ENCODE measurements at places on chromosomes 2 and 18.

- no peak for DNase-seq
These were observed 206.1 kb downstream of the RAB3GAP1 start for GRCh38 chr2:135258193-135258592.

- no peak for DNase-seq
These were observed 292.1 kb downstream of the PTGR3 start for GRCh38 chr18:74916773-74917393.

DNA sequence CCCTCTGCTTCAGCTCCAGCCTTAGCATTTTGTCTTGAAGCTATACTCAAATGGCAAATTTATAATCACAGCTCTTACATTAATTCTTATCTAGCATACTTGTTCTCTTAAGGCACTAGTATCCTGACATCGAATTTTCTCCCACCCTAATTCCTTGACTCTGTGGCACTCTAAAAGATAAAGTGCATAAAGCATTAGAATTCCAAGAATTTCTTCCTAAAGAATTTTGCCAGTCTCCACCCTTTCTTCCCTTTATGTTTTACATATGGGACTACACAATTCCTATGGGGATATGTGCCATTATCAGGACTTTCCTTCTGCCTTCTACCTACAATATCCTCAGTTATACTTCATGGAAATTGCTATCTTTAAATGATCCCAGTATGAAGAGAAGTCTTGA, 560.3 kb downstream of the ARHGAP15 start:
- DNase-seq: no peak

DNA sequence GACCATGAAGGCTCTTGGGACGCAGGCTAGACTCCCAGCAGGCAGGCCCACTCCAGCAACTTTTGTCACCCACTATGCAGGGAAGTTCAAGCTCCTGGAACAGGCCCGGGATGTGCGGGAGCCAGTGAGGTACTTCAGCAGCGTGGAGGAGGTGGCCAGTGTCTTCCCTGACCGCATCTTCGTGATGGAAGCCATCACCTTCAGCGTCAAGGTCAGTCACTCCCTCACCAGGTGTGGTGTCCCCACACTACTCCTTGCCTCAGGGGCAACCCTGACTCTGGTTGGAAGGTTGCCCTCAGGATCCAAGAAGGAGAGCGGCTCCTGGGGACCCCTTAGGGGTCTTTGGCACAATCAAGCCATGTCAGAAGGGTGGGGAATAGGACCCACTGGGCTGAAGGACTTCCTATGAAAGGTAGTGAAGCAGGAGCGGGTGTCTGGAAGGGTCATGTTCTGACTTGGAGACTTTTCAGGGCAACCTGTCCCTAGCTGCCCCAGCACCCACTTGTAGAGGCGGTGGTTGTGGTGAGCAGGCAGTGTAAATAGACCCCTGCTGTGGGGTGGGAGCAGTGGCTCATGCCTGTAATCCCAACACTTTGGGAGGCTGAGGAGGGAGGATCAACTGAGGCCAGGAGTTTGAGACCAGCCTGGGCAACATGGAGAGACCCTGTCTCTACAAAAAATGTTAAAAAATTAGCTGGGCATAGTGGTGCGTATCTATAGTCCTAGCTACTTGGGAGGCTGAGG, 10.2 kb downstream of the GAREM2 start:
- DNase-seq: no peak

DNA sequence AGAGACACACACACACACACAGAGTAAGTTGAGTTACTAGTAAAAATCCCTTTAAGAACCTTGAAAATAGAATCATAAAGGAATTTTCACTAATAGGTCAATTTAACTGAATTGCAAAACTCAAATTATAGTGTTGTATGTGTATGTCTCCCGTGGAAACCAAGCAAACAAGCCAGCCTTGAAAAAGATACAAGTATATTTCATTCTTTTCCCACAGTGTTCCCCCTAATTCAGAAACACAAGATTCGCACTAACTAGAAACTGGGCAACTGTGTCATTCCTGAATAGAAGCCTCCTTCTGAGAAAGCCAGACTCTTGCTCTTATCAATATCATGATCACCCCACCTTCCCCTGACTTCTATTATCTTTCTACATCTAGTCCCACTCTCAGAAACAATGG, 229.5 kb downstream of the PIEZO2 start:
- DNase-seq: no peak

- DNase-seq: no peak
These were observed 59.1 kb downstream of the MIB1 start for GRCh38 chr18:21799721-21800120.

DNA sequence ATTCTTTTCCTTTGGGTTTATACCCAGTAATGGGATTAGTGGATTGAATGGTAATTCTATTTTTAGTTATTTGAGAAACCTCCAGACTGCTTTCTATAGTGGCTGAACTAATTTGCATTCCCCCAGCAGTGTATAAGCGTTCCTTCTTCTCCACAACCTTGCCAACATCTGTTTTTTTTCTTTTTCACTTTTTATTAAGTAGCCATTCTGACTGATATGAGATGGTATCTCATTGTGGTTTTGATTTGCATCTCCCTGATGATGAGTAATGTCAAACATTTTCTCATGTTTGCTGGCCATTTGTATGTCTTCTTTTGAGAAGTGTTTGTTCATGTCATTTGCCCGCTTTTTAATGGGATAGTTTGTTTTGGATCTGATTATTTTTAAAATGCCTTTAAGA, 64.1 kb upstream of the MEIS1 start:
- no peak for DNase-seq

DNA sequence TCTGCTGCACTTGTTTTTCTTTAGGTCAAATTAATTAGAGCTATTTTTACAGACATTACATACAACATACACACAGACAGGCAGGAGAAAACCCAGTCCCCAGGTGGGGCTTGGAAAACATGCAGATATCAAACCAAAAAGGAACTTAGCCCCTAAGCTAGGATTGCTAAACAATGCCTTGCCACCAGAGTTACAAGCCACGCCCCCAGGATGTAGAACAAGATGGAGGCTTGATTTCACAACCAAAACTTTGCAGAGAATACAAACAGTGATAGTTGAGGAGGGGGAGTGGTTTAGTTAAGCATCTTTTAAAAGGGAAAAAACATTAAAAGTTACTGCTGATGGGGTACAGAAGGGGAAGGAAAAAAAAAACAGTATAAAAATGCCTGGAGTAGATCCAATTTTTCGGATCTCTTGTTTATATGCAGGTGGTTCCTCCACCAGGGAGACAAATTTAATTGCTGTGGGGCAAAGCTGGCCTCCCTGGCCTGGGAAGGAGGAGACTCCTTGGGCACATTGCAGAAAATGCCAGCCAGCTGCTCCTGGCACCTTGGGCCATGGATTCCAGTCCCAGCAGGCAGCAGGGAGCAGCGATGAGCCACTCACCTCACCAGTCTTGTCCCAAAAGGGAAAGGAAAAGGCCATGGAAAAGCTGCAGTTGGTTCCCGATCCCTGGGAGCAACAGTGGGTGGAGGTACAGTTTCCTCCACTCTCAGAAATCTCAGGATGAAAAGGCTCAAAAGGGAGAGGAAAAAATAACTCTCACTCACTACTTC, 348.4 kb upstream of the REG3G start:
- no peak for DNase-seq

GRCh38 chr2:201925056-201925455, 108.6 kb upstream of the FZD7 start:
- no peak for DNase-seq

DNA sequence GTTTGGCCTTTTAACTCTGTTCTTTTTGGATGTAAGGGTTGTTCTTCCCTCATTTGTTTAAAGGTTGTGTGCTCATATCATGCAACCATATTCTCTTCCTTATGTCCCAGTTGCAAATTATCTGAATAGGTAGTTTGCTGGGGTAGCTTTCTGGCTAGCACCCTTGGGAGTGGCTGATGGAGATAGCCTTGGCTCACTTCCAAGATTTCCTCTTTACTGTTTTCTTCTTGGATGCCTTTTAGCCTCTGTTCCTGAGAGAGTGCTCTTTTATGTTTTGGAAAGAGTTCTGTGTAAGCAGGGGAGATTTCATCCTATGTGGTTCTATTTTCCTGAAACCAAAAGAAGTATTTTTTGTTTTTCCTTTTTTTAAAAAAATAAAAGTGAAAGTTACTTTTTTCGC, 25.4 kb downstream of the USP14 start:
- no peak for DNase-seq

- DNase-seq: no peak
These were observed 567.3 kb upstream of the ZNF804A start for GRCh38 chr2:184030989-184031388.

DNA sequence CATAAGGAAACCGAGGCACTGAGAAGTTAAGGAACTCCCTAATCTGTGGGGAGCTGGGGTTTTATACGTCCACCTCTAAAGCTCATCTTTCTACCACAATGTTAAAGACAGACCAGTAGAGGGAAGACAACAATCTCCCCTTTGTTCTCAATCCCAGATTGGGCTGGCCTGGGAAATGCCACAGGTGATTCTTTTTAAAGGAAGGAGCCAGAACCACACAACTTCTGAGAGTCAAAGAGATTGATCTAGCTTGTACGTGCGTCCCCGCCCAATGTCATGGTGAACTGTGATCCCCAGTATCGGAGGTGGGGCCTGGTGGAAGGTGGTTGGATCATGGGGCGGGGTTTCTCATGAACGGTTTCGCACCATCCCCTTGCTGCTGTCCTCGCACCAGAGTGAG, 81.8 kb upstream of the LCLAT1 start:
- DNase-seq: no peak

GRCh38 chr2:78682781-78683180, 342.7 kb upstream of the REG3G start:
- DNase-seq: no peak

DNA sequence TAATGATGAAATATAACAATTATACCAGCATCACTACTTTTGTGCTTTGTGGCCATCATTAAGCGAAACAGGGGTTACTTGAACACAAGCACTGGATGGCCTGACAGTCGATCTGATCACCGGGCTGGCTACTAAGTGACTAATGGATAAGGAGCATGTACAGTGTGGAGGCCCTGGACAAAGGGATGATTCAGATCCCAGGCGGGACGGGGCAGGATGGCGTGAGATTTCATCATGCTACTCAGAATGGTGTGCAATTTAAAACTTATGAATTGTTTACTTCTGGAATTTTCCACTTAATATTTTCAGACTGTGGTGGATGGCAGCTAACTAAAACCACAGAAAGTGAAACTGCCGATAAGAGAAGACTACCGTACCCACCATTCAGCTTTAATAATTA, 7.0 kb upstream of the CLIP4 start:
- DNase-seq: no peak

- DNase-seq: no peak
These were observed 746.0 kb upstream of the TMEFF2 start for GRCh38 chr2:192940767-192941166.

DNA sequence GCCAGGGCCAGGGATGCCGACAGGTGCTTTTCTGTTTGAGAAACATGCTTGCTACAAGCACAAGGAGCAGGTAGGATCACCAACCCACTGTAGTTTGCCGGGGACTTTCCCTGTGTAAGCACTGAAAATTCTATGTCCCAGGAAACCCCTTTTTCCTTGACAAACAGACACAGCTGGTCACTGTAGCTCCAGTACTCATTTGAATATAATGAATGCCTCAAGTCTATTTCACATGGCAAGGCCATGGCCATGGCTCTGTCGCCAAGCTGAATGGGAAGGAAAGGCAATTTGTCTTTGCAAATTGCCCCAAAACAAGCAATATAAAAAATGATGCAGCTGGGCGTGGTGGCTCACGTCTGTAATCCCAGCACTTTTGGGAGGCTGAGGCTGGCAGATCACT, 49.6 kb upstream of the IGFBP2 start:
- DNase-seq: no peak

GRCh38 chr2:140843186-140843585, 1287.6 kb downstream of the LRP1B start:
- DNase-seq: no peak

GRCh38 chr2:200575957-200576356, 9.9 kb upstream of the AOX1 start:
- no peak for DNase-seq

DNA sequence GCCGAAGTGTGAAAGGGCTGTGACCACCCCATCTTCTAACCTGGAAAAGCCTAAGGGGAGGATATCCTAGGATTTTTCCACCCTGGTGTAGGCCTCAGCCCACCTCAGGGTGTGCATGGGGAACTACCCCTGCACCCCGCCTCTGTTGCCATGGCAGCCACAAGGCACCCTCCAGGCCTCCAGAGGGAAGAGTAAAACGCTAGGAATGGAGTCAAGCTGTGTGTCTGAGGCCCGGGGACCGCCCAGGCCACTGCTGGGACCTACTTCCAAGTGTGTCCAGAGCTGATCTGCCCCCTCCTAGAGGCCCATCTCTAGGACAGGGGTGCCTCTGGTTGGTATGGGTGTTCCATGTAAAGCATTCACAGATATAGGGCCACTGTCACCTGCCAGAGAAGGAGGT, 86.7 kb downstream of the PLB1 start:
- no peak for DNase-seq

GRCh38 chr2:46517485-46517884, 38.1 kb downstream of the TMEM247 start:
- DNase-seq: no peak

DNA sequence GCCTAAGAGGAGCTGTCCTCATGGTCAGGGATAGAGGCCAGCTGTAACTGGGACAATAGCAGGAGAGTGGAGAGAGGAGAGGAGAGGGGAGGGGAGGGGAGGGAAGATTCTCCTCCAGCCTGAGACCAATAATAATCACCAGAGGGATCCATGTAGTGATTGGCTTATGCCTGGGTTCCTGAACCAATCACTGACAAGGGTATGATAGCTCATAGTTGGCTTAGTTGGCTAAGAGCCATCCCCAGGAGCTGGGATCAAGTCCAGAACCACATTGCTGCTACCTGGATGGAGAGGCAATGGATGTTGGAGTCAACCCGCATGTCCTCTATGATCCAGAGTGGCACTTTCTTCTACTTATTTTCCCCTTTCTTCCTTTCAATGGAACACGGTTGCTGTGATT, 7.7 kb upstream of the ST8SIA5 start:
- DNase-seq: no peak

DNA sequence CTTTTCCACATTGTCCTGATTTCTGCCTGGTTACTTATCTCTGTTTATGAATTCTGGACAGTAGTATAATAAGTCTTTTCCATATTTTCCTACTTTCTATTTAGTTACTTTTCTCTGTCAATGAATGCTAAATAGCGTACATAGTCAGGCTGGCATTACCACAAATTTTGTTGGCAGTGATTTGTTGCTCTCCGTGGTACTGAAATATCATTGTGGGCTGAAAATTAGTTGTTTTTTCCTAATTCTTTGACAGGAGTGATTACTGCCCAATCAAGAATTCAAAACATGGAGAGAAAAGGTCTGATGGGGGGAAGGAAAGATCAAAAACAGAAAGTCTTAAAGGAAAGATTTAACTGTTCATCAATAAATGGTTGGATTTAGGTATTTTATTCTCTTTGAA, 7.7 kb upstream of the GALNT13 start:
- DNase-seq: no peak

GRCh38 chr18:48702346-48703027, 163.7 kb downstream of the CTIF start:
- DNase-seq: no peak

Measured in SHP77 treated with DMSO at 0.1 percent for 48 hours (cell line).